Activated CD8-positive, alpha-beta memory T cell treated with anti-CD3 and anti-CD28 coated beads, Interleukin-2, amount 10 ng/mL, durations not matched to agents 7 days and 5 days (primary cell): ENCODE measurements at places on chromosomes 3 and 15.

GRCh38 chr3:141835557-141836229, 40.8 kb upstream of the ATP1B3 start:
- DNase-seq: no peak
- no peak overlapping the region for H3K4me3 ChIP-seq
- no peak overlapping the region for H3K27ac ChIP-seq
- no peaks in the 10 kb centered on the region for H3K36me3 ChIP-seq
- no peaks in the 10 kb centered on the region for H3K27me3 ChIP-seq
- peaks cover 3% of the 10 kb centered on the region for H3K4me1 ChIP-seq

- DNase-seq: no peak
- no peak overlapping the region for H3K4me3 ChIP-seq
- H3K27me3 ChIP-seq: no peaks in the 10 kb centered on the region
- H3K4me1 ChIP-seq: peaks cover 2% of the 10 kb centered on the region
Observed at GRCh38 chr3:177973241-177973840, 562.9 kb upstream of the KCNMB2 start.

DNA sequence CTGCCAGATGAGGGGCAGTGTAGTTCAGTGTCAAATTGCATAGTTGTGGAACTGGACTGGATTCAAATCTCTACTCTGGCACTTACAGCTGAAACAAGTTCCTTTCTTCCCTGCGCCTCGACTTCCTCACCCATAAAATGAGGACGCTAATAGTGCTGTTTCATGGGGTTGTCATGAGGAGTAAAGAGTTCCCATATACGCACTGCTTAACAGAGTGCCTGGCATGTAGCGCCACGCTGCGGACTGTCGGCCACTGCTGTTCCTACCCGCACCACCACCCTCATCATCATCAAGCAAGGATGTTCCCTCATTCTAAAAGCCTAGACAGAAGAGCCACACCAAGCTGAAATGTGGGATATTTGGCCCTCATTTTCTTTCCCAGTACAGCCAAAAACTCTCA, 91.9 kb downstream of the CHDH start:
- H3K36me3 ChIP-seq: no peaks in the 10 kb centered on the region
- H3K4me1 ChIP-seq: peaks cover 29% of the 10 kb centered on the region
- no peak for DNase-seq
- peaks cover 11% of the 10 kb centered on the region for H3K27me3 ChIP-seq
- H3K4me3 ChIP-seq: no peak overlapping the region

DNA sequence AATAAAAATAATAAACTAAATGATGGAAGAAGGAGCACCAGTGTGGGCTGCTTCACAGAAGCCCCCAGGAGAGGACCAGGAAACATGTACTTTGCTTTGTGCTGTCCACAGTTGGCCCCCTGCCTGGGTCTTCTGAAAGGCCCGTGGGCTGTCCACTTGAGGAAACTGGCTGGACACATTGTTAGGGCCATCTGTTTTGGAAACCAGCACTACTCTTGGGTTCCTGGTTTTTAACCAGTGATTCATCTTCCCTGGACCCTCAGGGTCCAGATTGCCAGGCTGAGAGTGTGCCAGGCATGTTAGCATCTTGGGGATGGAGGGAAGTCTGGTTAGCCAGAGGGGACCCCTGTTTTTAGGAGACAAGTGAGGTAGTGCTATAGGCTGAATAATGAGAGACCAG, 297.2 kb upstream of the C2CD4B start:
- H3K4me1 ChIP-seq: no peaks in the 10 kb centered on the region
- no peaks in the 10 kb centered on the region for H3K36me3 ChIP-seq
- H3K4me3 ChIP-seq: no peak overlapping the region
- DNase-seq: no peak

GRCh38 chr15:39542385-39543065, 38.4 kb upstream of the THBS1 start:
- peaks cover 17% of the 10 kb centered on the region for H3K27me3 ChIP-seq
- H3K27ac ChIP-seq: no peak overlapping the region
- H3K36me3 ChIP-seq: no peaks in the 10 kb centered on the region

- H3K4me3 ChIP-seq: no peak overlapping the region
- peaks cover 39% of the 10 kb centered on the region for H3K4me1 ChIP-seq
- no peak for DNase-seq
- H3K27me3 ChIP-seq: no peaks in the 10 kb centered on the region
- H3K36me3 ChIP-seq: peaks cover 34% of the 10 kb centered on the region
- H3K27ac ChIP-seq: no peak overlapping the region
Observed at GRCh38 chr3:186997061-186997460, 66.7 kb downstream of the ST6GAL1 start.

GRCh38 chr15:43239732-43240491, 19.1 kb upstream of the EPB42 start:
- peaks cover 28% of the 10 kb centered on the region for H3K4me1 ChIP-seq
- peak overlapping the region; percentile 69 for H3K27ac ChIP-seq
- peak; percentile 75 for DNase-seq
- no peaks in the 10 kb centered on the region for H3K36me3 ChIP-seq
- no peak overlapping the region for H3K4me3 ChIP-seq

DNA sequence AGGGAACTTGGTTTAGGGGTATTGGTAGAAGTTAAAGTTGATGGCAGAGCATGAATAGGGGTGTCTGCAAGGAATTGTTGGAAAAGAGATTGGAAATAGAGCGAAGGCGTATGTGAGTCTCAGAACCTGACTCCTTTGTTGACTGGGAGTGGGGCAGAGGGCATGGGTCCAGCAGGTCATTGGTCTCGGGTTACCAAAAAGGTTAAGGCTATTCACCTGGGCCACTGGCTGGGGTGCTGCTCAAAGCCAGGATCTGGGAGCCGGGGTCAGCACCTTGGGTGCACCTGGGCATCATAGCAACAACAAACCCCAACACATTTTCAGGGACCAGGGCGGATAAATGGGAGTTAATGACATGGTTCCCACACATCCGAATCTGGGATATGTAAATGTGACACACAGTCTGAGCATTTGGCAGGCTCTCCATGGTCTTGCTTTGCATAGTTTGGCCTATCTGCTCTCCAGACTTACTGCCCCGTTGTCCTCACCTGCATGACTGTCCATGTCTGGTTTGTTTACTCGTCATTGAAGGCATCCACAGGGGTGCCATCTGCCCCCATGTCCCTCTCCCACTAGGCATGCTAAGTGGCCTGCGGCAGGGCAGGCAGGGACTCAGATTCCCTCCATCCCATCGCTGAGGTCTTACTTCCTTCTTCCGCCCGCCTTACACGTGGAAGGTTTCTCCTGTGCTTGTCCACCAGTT, 10.1 kb downstream of the KLF13 start:
- peaks cover 90% of the 10 kb centered on the region for H3K4me1 ChIP-seq
- no peak overlapping the region for H3K4me3 ChIP-seq
- H3K36me3 ChIP-seq: peaks cover 19% of the 10 kb centered on the region
- DNase-seq: no peak

GRCh38 chr3:25520926-25521559, 93.0 kb downstream of the RARB start:
- no peaks in the 10 kb centered on the region for H3K36me3 ChIP-seq
- no peak for DNase-seq
- H3K4me3 ChIP-seq: no peak overlapping the region
- H3K27ac ChIP-seq: no peak overlapping the region

GRCh38 chr3:45659661-45660566, 29.3 kb upstream of the SACM1L start:
- H3K27me3 ChIP-seq: no peaks in the 10 kb centered on the region
- H3K4me1 ChIP-seq: peaks cover 30% of the 10 kb centered on the region
- DNase-seq: peak; percentile 54
- H3K36me3 ChIP-seq: peaks cover 4% of the 10 kb centered on the region

DNA sequence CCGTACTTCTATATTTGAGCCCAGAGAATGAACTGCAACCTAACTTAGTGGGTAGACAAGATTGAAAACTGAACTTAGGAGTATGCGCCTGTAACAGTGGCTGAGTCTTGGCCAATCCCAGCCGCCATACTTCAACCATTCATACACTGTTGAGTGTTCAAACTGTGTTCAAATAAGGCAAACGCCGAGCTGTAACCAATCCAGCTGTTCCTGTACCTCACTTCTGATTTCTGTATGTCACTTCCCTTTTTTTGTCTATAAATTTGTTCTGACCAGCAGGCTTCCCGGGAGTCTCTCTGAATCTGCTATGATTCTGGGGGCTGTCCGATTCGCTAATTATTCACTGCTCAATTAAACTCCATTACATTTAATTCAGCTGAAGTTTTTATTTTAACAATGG, 58.6 kb upstream of the TPM1 start:
- no peaks in the 10 kb centered on the region for H3K4me1 ChIP-seq
- DNase-seq: no peak
- H3K4me3 ChIP-seq: no peak overlapping the region
- H3K27me3 ChIP-seq: peaks cover 33% of the 10 kb centered on the region

GRCh38 chr15:27933562-27933961, 165.6 kb downstream of the OCA2 start:
- no peak for DNase-seq
- H3K36me3 ChIP-seq: no peaks in the 10 kb centered on the region
- no peak overlapping the region for H3K27ac ChIP-seq
- H3K4me1 ChIP-seq: no peaks in the 10 kb centered on the region

- peaks cover 37% of the 10 kb centered on the region for H3K4me1 ChIP-seq
- no peak for DNase-seq
- H3K4me3 ChIP-seq: no peak overlapping the region
Observed at GRCh38 chr15:52733088-52733487, 53.9 kb upstream of the ATOSA start.

GRCh38 chr3:43998836-43999727, 242.6 kb upstream of the TOPAZ1 start:
- peaks cover 5% of the 10 kb centered on the region for H3K36me3 ChIP-seq
- no peak overlapping the region for H3K4me3 ChIP-seq
- peak overlapping the region; percentile 46 for H3K27ac ChIP-seq
- peaks cover 36% of the 10 kb centered on the region for H3K4me1 ChIP-seq
- no peak for DNase-seq
- peaks cover 78% of the 10 kb centered on the region for H3K27me3 ChIP-seq

- no peaks in the 10 kb centered on the region for H3K4me1 ChIP-seq
- DNase-seq: no peak
- H3K4me3 ChIP-seq: no peak overlapping the region
- H3K36me3 ChIP-seq: no peaks in the 10 kb centered on the region
- no peak overlapping the region for H3K27ac ChIP-seq
Observed at GRCh38 chr3:39013289-39013688, 38.5 kb downstream of the SCN11A start.

GRCh38 chr3:21345382-21345976, 405.5 kb downstream of the ZNF385D start:
- no peak overlapping the region for H3K4me3 ChIP-seq
- no peak for DNase-seq
- no peaks in the 10 kb centered on the region for H3K4me1 ChIP-seq
- no peak overlapping the region for H3K27ac ChIP-seq
- H3K27me3 ChIP-seq: no peaks in the 10 kb centered on the region
- H3K36me3 ChIP-seq: no peaks in the 10 kb centered on the region

GRCh38 chr3:17399586-17399985, 342.8 kb downstream of the TBC1D5 start:
- peaks cover 10% of the 10 kb centered on the region for H3K36me3 ChIP-seq
- H3K27me3 ChIP-seq: no peaks in the 10 kb centered on the region
- no peak overlapping the region for H3K27ac ChIP-seq
- no peak for DNase-seq
- H3K4me1 ChIP-seq: no peaks in the 10 kb centered on the region

DNA sequence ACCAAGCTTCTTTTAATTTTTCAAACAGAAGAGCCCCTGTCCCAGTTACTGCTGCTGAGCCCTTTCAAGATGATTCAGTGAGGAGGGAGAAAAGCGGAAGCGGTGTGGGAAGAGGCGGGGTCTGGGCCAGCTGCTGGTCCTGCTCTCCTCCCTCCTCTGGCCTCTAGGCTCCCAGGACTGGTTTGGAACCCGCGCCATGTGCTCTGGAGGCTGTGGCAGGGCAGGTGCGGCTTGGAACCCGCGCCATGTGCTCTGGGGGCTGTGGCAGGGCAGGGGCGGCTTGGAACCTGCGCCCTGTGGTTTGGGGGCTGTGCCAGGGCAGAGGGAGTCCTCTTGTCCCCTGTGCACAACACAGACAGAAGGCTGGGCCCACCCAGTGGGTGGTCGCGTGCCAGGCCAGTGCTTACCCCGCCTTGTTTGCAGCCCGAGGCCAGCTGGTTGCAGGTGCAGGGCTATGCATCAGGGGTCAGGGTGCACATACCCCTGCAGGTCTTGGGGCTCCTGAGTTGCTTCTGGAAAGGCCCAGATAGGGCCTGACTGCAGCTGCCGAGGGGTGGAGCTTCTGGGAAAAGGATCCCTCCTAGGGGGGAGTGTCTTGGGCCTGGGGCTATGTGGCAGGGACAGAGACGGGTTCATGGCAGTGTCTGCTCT, 12.2 kb downstream of the ALG1L2 start:
- no peaks in the 10 kb centered on the region for H3K36me3 ChIP-seq
- peak overlapping the region; percentile 43 for H3K4me3 ChIP-seq
- peak overlapping the region; percentile 78 for H3K27ac ChIP-seq
- H3K27me3 ChIP-seq: no peaks in the 10 kb centered on the region
- H3K4me1 ChIP-seq: peaks cover 39% of the 10 kb centered on the region
- peak; percentile 71 for DNase-seq

- DNase-seq: peak; percentile 71
- no peaks in the 10 kb centered on the region for H3K36me3 ChIP-seq
- peaks cover 2% of the 10 kb centered on the region for H3K27me3 ChIP-seq
- no peak overlapping the region for H3K27ac ChIP-seq
- H3K4me1 ChIP-seq: peaks cover 23% of the 10 kb centered on the region
Observed at GRCh38 chr3:115790759-115791158, 167.4 kb downstream of the GAP43 start.

GRCh38 chr15:70902107-70902506, 9.5 kb downstream of the LRRC49 start:
- H3K27me3 ChIP-seq: peaks cover 11% of the 10 kb centered on the region
- no peak overlapping the region for H3K27ac ChIP-seq
- DNase-seq: no peak
- H3K4me1 ChIP-seq: no peaks in the 10 kb centered on the region
- no peaks in the 10 kb centered on the region for H3K36me3 ChIP-seq

DNA sequence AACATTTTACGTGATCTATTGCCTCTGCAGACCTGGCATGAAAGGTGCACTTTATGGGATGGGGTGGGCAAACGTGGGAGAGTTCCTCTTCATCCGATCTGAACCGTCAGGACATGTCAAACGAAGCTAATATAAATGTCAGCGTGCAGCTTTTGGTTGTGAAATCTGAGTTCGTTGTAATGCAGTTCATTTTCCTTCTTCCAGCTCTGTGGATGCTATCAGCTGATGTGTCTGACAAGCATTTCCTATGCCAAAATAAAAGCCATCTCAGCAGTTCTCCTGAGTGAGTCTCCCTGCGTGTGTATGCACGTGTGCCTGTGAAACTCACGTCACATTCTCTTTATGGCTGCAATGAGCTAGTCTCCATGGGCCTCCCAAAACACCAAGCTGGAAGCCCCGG, 512.3 kb downstream of the MCTP2 start:
- no peaks in the 10 kb centered on the region for H3K4me1 ChIP-seq
- no peak overlapping the region for H3K27ac ChIP-seq
- no peaks in the 10 kb centered on the region for H3K36me3 ChIP-seq
- H3K4me3 ChIP-seq: no peak overlapping the region
- no peaks in the 10 kb centered on the region for H3K27me3 ChIP-seq

DNA sequence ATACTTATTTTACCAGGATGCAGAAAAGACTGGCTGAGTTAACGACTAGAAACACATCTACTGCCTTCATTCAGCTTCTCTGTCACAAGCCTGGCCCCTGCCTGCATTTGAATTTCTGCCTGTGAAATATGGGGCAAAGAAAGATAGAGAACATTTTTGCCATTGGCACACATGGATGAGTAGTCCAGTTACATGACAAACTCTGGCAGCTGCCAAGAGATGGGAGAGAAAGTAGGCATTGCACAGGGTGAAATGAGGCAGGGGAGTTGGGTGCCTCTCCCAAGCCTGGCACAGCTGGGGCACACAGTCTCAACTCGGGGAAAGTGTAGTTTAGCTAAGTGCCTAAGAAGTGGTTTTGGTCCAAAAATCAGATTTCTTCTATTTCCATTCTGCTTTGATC, 24.0 kb downstream of the ANXA2 start:
- peaks cover 44% of the 10 kb centered on the region for H3K36me3 ChIP-seq
- no peak overlapping the region for H3K27ac ChIP-seq
- H3K4me1 ChIP-seq: peaks cover 16% of the 10 kb centered on the region

GRCh38 chr3:63768386-63768785, 50.7 kb upstream of the C3orf49 start:
- H3K36me3 ChIP-seq: no peaks in the 10 kb centered on the region
- peaks cover 3% of the 10 kb centered on the region for H3K27me3 ChIP-seq
- no peaks in the 10 kb centered on the region for H3K4me1 ChIP-seq
- DNase-seq: no peak
